ENCODE measurements at places on chromosomes 2 and 18.

DNA sequence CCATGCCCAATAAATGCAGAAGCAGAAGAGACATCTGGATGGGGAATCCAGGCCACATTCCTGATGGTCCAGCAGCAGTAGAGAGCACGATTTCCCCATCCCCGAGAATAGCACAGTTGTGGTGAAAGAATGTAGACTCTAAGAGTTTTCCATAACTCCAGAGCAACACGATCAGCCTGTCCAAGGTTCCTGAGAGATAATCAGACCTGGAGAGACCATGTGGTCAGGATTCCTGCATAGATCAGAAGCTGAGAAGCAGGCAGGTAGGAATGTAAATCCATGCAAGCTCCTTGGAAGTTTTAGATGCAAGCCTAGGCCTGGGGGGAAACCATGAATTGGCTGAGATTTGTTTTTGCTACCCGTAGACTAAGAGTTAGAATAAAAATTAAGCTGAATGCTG is 34.2 kb upstream of the PTPRM start:
- DNase-seq: no peak

- DNase-seq: peak; percentile 63
Measured at GRCh38 chr2:118202707-118203303, 114.5 kb downstream of the INSIG2 start.

- peak; percentile 90 for DNase-seq
Measured at GRCh38 chr2:218959141-218959731, at the start of gene CDK5R2. CDK5R2 (plus strand) TSS chr2:218959666; CDS start chr2:218959821, 155 bp downstream.

- DNase-seq: no peak
Measured at GRCh38 chr2:188678882-188679281, 295.3 kb upstream of the COL3A1 start.

DNA sequence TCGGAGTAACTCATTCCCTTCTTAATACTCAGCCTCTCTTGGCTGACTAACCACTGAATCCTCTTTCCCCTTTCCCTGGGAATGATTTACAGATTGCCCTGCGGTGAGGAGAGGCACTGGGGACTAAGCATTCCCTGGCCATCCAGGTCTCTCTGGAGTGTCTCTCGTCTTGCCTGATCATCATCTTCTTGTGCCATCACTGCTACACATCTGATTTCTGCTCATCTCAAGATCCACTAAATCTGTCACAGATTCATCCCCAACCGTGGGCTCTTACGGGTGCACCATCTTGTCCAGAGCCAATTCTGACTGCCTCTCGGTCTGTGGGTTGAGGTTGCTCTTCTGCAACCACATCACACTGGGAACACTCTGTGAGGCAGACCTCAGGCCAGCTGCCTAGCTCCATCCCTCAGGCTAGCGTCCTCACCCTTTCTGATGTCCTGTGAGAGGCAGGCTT is 12.0 kb downstream of the SFTPB start:
- DNase-seq: no peak

DNA sequence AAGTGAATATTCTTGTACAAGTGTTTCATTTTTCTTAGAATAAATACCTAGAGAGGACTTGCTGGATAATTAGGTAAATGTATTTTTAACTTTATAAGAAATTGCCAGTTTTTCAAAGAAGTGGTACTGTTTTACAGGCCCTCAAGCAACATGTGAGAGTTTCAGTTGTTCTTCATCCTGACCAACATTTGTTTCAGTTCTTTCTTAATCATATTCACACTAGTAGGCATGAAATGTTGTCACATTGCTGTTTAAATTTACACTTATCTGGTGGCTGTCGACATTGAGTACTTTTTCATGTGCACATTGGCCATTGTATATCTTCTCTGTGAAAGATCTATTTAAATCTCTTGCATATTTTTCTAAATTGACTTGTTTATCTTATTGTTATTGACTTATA is 178.1 kb downstream of the ACOXL start:
- DNase-seq: peak; percentile 3

GRCh38 chr2:56244911-56245530 is 61.2 kb downstream of the CCDC85A start:
- no peak for DNase-seq

DNA sequence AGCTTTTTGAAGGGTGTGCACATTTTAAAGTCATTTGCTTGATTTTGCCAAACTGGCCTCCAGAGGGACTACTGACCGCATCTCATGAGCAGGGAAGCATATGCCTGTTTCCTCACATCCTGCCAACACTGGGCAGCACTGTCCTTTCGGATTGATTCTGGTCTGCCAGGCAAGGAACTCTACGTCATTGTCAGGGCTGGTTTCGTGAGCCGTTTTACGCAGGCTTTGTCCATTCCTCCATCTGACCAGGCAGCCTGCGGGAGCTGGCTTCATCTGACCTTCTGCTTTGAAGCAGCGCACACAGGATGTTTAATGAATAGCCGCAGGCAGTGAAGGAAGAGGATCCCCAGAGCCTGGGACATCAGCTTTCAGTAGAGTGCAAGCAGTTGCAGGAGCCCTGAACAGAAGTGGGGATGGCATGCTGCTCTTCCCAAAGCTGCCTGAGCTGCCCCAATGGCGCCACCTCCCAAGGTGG is 46.3 kb upstream of the SEMA4C start:
- no peak for DNase-seq

DNA sequence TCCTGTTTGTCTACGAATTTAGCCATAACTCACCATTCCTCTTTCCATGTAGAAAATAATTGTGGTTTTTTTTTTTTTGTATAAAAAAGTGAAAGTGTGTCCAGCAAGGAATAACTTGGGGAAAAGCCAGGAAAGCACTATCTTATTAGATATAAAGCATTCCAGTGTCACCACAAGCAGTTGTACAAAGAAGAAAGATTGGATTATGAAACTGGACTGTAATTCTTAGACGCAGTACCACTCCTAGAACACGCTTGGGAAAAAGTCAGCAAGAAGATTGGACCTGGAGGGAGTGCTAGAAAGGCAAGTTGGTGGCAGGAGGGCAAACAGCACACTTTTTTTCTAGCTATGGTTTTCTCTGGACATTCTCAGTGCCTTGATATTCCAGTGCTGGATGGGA is 186.7 kb downstream of the PARD3B start:
- no peak for DNase-seq

GRCh38 chr18:58139459-58140386 is 95.7 kb downstream of the NEDD4L start:
- DNase-seq: no peak

DNA sequence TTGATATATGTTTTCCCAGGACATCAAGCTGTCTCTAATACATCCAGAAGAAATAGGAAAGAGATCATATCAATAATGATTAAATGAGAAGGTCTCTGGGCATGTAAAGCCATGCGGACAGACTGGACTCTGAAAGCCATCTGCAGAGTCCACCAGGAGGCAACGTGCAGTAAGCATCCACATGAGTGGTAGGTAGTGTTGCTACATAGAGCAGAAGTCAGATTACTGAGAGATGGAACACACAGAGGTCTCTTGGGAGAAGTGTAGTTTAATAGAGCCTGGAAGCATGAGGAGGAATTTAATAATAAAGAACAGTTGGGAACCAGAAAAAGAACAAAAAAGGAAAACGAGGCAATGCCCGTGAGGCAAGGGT is 758.1 kb upstream of the DDX18 start:
- no peak for DNase-seq

DNA sequence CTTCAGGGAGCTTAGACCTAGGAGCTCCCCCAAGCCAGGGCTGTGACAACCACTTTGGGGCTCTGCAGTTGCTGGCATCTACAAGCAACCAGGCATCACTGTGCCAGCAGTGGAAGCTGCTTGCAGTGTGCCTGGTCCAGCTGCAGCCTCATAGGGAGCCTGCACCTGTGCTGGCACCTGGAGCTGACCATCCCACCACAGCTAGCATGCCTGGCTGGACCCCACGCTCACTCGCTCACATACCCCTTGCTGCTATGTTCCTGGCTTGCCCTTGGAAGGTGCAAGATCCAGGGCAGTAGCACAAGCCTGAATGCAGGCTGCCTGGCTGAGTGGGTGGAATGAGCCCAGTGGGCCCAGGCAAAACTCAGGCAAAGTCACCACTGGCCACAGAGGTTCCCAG is 82.5 kb downstream of the ZNF804A start:
- DNase-seq: no peak

DNA sequence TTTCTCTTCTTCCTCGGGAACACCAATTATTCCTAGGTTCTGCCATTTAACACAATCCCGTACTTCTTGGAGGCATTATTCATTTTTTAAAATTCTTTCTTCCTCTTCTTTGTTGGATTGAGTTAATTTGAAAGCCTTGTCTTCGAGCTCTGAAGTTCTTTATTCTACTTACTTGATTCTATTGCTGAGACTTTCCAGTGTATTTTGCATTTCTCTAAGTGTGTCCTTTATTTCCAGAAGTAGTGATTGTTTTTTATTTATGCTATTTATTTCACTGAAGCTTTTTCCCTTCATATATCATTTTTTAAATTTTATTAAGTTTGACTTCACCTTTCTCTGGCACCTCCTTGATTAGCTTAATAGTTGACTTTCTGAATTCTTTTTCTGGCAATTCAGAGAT is 13.6 kb upstream of the UPP2 start:
- DNase-seq: no peak

Data from activated CD4-positive, alpha-beta T cell treated with anti-CD3 and anti-CD28 coated beads, Interleukin-10, Interleukin-2, amounts not matched to agents 100 ng/mL and 50 ng/mL, durations not matched to agents 16 hours and 8 hours (primary cell).